Activated CD4-positive, alpha-beta memory T cell treated with anti-CD3 and anti-CD28 coated beads, Interleukin-2, amount 10 ng/mL, durations not matched to agents 7 days and 5 days (primary cell): ENCODE measurements at places on chromosomes 1 and 21.
A peak's percentile ranks its signal among the peaks of the same experiment; 100 is the strongest.

- H3K36me3 ChIP-seq = peaks cover 50% of the 10 kb centered on the region
- H3K27ac ChIP-seq = peak overlapping the region; percentile 0
- DNase-seq = no peak
- H3K27me3 ChIP-seq = peaks cover 12% of the 10 kb centered on the region
- no peak overlapping the region for H3K4me3 ChIP-seq
- peaks cover 79% of the 10 kb centered on the region for H3K4me1 ChIP-seq
Measured at GRCh38 chr1:12436817-12437599, 181.0 kb downstream of the DHRS3 start.

GRCh38 chr1:247642742-247643141, 36.8 kb downstream of the OR13G1 start:
- peaks cover 2% of the 10 kb centered on the region for H3K27me3 ChIP-seq
- no peak overlapping the region for H3K27ac ChIP-seq
- no peak for DNase-seq
- H3K4me1 ChIP-seq = no peaks in the 10 kb centered on the region

DNA sequence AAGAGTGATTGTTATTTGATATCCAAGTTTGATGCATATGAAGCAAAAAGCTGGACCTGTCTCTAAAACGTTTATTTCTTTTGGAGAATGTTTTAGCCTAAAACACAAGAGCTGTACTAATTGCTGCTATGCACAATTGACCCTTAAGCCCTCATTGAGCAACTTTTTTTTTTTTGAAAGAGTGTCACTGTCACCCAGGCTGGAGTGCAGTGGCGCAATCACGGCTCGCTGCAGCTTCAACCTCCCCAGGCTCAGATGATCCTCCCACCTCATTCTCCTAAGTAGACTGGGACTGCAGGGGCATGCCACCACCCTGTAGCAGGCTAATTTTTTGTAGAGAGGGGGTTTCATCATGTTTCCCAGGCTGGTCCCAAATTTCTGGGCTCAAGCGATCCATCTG, 129.1 kb downstream of the PIK3R3 start:
- H3K27ac ChIP-seq = no peak overlapping the region
- DNase-seq = no peak
- no peaks in the 10 kb centered on the region for H3K4me1 ChIP-seq

- DNase-seq = no peak
- H3K4me3 ChIP-seq = no peak overlapping the region
- H3K36me3 ChIP-seq = no peaks in the 10 kb centered on the region
- peaks cover 2% of the 10 kb centered on the region for H3K27me3 ChIP-seq
Measured at GRCh38 chr1:236302941-236303340, 21.2 kb upstream of the ERO1B start.

- H3K27me3 ChIP-seq = no peaks in the 10 kb centered on the region
- no peak within 1 kb of the TSS for H3K4me3 ChIP-seq
- peaks cover 15% of the 10 kb centered on the region for H3K36me3 ChIP-seq
- DNase-seq = no peak
- H3K4me1 ChIP-seq = peaks cover 4% of the 10 kb centered on the region
Measured at GRCh38 chr1:169630006-169630405, at the start of gene SELP. TSS of gene SELP (minus strand) at chr1:169630124. CDS start at chr1:169630074, 50 bp downstream.
